ENCODE measurements at places on chromosomes 16 and 17. TPM values are rescaled to one million over a fixed set of nuclear protein-coding genes. Genes with fewer than 3 reads are reported as not detected.

The CCL15 gene
- total RNA-seq = not detected

The ADGRG3 gene
- total RNA-seq = not detected

DNA sequence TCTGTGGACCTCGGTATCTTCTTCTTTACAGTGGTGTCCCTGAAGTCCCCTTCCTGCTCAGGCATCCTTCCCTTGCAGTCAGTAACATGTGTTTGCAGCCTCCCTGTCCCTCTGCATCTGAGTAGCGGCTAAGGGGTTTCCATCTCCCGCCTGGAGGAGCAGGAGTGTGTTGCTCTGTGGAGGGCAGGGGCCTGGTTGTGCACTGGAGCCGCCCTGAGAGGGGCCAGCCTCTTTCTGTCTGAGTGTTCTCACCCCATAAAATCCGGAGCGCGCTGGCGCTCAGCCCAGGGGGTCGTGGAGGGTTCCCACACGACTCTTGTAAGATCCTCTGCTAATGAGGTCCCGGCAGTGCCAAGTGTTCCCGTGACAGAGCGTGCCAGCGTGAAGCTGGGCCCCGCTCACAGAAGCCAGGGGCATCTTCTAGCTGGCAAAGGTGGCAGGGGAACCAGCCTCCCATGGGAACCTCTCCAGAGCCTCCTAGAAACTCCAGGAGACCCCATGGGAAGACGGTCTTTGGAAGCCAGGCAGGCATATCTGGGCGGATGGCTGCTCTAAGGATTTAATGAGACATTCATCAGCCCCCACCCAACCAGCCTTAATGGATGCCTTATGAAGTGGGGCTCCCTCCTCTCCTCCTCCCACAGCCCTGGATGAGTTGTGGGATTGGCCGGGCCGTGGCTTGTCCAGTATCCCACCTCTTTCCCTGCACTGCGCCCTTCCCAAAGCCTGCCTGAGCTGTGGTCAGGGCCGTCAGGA is 91.4 kb upstream of the GSE1 start:
- peaks cover 36% of the 10 kb centered on the region for H3K4me1 ChIP-seq
- H3K4me3 ChIP-seq = peak overlapping the region; percentile 51
- H3K36me3 ChIP-seq = peaks cover 8% of the 10 kb centered on the region
- peak overlapping the region; percentile 31 for H3K27ac ChIP-seq

DNA sequence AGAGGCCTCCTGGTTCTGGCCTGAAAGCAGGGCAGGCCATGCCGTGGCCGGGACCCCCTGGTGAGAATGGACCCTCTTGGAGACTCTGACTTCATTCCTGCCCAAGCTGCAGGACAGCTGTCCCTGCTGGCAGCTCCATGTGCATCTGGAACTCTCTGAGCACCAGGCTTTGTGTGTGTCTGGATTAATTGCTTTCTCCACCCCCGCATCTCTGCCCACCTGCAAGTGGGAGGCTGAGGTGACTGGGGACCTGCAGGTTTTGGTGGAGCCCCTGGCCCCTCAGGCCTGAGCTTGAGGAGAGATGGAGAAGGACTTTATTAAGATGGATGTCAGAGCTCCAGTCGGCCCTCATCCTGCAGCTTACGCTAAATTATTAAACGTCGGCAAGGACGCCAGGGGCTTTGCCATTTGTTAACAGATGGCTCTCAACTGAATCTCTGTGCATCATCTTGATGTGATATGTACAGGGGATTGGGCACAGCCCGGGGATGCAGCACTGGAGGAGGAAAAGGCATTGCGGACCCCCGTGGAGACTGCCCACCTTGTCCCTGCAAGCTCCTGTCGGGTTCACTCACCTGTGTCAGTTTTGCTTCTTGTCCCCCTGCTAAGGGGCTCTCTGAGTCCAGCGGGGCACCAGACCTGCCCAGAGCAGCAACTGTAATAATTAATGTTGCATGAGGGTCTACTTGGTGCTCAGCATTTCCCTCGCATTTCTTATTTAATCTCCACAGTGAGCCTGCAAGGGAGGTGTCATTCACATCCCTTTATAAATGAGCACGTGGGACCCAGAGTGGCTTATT is 154.1 kb upstream of the RPL38 start:
- no peak for DNase-seq
- peaks cover 95% of the 10 kb centered on the region for H3K27me3 ChIP-seq
- no peaks in the 10 kb centered on the region for H3K4me1 ChIP-seq
- H3K36me3 ChIP-seq = no peaks in the 10 kb centered on the region
- H3K27ac ChIP-seq = no peak overlapping the region

GRCh38 chr17:28369684-28370034 is 448 bp downstream of the VTN start:
- H3K4me3 ChIP-seq = no peak overlapping the region
- H3K27me3 ChIP-seq = peaks cover 12% of the 10 kb centered on the region
- no peak for DNase-seq
- peaks cover 14% of the 10 kb centered on the region for H3K36me3 ChIP-seq
- H3K4me1 ChIP-seq = peaks cover 14% of the 10 kb centered on the region
- H3K27ac ChIP-seq = no peak overlapping the region

DNA sequence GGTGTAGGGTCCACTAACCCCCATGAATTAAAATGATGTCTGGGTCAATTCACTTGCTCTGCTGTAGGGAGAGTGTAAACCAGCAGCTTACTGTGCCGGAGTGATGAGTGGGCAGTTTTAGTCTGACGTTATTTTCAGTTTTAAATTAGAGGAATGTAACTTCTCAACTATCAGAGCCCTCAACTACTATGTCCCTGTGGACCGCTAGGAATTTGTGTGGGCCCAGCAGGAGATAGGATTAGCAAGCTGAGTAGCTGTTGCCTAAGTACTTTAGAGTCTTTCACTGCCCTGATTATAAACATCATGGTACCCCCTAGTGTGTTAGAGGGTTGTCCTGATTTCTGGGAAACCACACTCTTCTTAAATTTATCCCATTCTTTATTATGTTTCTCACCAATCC is 11.4 kb downstream of the MARVELD3 start:
- H3K27ac ChIP-seq = no peak overlapping the region
- DNase-seq = no peak
- H3K36me3 ChIP-seq = peaks cover 20% of the 10 kb centered on the region
- no peak overlapping the region for H3K4me3 ChIP-seq

GRCh38 chr17:52026075-52026474 is 132.4 kb downstream of the CA10 start:
- H3K27ac ChIP-seq = no peak overlapping the region
- DNase-seq = no peak
- no peaks in the 10 kb centered on the region for H3K36me3 ChIP-seq
- peaks cover under 1% of the 10 kb centered on the region for H3K27me3 ChIP-seq
- H3K4me3 ChIP-seq = no peak overlapping the region

DNA sequence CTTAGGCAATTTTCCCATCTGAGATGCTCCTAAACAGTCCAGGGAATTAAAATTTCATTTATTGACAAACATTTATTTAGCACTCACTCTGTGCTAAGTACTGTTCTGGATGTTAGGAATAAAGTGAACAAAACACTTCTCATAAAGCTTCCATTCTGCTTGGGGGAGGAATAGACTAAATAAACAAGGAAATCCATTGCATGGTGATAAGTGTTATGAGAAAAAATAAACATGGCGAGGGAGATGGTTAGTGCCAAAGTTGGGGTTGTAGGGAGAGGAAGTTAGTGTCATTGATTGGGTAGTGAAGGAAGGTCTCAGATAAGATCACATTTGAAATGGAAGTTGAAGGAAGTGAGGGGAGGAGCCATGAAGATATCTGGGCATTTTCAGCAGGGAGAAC is 72.2 kb upstream of the CES5A start:
- H3K4me3 ChIP-seq = no peak overlapping the region
- no peak for DNase-seq
- H3K27ac ChIP-seq = no peak overlapping the region
- no peaks in the 10 kb centered on the region for H3K36me3 ChIP-seq
- H3K4me1 ChIP-seq = peaks cover 8% of the 10 kb centered on the region

- H3K27me3 ChIP-seq = no peaks in the 10 kb centered on the region
- H3K36me3 ChIP-seq = no peaks in the 10 kb centered on the region
- no peak overlapping the region for H3K27ac ChIP-seq
- peak; percentile 25 for DNase-seq
These were observed 22.2 kb downstream of the TRPV3 start for GRCh38 chr17:3535253-3535995.

GRCh38 chr17:6603744-6604325 is 36.7 kb downstream of the KIAA0753 start:
- H3K36me3 ChIP-seq = peaks cover 3% of the 10 kb centered on the region
- H3K4me3 ChIP-seq = no peak overlapping the region
- H3K27me3 ChIP-seq = no peaks in the 10 kb centered on the region
- no peak overlapping the region for H3K27ac ChIP-seq
- DNase-seq = no peak

GRCh38 chr16:49559242-49559641 is 185.6 kb downstream of the C16orf78 start:
- no peaks in the 10 kb centered on the region for H3K4me1 ChIP-seq
- H3K4me3 ChIP-seq = no peak overlapping the region
- H3K36me3 ChIP-seq = no peaks in the 10 kb centered on the region
- no peak for DNase-seq
